ENCODE measurements at places on chromosomes 1 and 21.

GRCh38 chr1:59266927-59267293, 30.0 kb upstream of the FGGY start:
- DNase-seq = no peak

- no peak for DNase-seq
Observed at GRCh38 chr1:5253036-5253435, 598.6 kb downstream of the AJAP1 start.

DNA sequence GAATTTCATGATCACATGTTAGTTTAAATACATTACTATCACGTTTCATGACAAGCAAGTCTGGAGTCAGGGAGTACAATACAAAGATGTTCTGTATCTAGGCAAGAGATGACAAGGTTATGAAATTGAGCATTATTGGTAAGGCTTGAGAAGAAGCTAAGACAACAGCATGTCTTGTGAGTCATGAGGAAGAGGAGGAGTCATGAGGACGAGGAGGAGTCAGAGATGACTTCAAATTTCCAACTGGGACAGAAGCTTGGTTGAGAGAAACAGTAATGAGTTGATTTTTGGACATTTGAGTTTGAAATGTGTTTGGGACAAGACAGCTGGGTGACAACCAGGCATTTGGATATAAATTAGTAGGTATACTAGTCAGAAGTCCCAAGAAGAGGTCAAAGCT, 4.3 kb upstream of the UBE2U start:
- DNase-seq = no peak

- no peak for DNase-seq
Observed at GRCh38 chr21:43603233-43603626, 56.1 kb downstream of the HSF2BP start.

DNA sequence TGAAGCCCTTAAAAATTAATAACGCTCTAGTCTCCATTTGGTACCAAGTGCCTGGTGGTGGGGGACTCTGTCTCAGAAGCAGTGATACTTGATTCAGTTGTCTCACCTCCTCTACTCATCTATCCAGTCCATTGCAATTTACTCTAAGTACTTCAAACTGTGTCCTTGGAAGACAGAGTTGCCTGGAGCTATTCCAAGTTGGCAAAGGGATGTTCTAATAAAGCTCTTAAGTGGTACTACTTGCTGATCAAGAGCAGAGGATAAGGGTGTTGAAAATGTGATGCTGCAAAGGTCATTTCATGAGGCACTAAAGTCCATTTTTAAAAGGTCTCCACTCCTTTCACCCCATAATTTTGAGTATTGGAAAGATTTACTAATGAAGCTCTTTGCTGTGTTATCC, 142.2 kb downstream of the NFIA start:
- DNase-seq = no peak

Data from T1000 (cell line).